ENCODE measurements at places on chromosomes 1 and 21.

DNA sequence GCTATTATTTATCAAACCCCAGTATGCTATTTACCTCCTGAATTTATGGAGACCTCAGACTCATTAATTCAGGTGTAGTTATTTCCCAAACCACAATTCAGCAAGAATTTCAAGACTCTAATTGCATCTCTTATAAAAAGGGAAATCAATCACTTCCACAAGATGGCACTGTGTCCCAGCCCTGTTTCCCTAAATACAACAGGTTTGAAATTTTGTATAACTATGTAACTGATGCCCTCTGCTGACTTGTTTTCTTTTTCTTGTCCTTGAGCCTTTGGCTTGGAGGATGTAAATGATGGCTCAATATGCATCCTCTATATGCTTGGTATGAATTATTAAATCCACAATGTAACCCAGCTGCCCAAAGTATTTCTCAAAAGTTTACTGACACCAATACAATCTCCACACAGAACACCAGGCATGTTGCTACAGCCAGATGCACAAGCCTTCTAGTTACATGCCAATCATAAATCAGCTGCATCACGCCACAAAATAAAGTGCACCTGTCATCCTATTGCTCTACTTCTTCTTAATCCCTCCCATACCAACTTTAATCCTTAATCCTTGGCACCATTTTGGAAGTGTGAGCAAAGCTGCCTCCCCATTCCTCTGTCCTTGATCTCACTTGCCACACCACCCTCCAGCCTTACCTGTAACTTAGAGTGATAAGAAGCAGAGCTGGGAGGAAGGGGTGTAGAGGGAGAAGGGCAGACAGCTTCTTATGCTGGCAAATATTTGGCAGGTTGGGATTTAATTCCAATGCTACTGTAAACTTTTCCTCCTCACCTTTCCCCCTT is 9.0 kb downstream of the C1orf105 start:
- DNase-seq, result peak; percentile 26

DNA sequence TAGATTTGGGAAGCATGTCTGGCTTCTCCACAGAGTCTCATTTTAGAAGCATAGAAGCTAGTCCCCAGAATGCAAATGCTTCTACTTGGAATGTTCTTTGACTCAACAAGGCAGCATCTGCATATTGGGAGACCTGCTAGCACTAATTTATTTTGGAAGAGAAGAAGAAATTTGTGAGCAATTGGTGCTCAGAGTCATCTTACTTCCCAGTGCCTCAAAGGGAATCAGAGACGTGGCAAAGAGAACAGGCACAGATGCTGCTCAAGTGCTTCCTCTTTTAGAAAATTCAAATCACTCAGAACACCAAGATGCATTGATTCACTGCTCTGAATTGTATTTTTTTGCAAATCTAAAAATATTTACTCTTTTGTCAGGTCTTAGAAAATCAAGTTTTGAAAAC is 255.7 kb downstream of the BRINP2 start:
- no peak for DNase-seq

DNA sequence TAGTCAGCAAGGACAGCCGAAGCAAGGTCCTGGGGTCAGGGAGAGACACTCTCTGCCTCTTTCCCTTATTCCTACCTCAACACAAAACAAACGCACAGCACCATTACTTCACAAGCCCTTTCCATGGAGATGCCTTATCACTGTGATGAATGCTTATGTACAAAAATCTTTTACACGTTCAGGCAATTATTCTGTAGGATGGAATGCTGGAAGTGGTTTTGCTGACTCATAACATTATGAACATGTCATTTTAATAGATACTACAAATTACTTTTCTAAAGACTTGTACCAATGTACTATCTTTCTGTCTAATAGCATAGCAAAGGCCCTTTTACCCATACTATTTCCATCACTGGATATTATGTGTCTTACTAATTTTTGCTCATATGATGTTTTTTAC is 98.4 kb downstream of the TTLL7 start:
- peak; percentile 25 for DNase-seq

DNA sequence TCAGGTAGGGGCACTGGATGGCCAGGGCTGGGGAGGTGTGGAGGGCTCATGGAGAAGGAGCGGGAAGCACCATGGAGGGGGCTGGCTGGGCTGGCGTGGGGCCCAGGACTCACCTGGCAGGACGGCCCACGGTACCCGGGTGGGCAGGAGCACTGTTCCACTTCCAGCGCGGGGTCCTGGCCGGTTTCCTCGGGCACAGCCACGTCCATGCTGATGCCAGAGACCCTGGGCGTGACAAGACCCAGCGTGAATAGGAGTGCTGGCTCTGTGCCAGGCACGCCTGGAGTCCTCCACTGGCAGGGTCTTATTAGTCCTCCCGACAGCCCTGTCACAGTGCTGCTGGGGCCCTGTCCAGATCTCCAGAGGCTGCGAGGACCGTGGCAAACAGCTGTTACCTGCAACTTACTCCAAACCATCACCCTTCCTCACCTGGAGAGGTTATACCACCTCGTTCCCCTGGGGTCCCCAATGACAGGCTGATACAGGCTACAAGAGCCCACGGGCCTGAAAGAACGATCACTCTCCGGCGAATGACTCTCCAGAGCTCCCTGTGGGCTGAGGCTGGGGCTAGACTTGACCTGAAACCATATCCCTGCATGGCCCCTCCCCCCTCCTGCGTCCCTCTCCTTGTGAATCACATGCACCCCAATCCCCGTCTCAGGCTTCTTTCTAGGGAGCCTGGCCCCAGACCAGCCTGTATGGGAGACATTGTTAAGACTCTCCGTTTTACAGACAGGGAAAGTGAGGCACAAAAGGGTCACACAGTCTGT is 62.1 kb downstream of the HSPG2 start:
- no peak for DNase-seq

GRCh38 chr1:179817789-179818188 is 59.8 kb downstream of the TOR1AIP2 start:
- peak; percentile 53 for DNase-seq

GRCh38 chr1:62398377-62398776 is 38.5 kb upstream of the USP1 start:
- no peak for DNase-seq

DNA sequence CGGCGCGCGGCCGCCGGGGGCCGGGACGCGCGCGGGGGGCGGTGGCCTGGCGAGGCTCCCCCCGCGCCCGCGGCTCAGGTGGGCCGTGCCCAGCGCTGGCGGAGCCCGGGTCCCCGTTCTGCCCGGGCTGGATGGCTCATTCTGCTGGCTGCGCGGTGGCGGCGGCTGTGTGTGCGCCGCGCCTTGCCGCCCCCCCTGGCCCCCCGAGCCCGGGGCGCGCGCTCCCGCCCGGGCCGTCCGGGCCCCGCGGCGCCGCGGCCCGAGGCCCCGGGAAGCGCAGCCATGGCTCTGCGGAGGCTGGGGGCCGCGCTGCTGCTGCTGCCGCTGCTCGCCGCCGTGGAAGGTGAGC is at the start of gene EPHB2:
Gene EPHB2 (plus strand): TSS at position 139 of the 349 bp plus-strand sequence. CDS start 144 bp downstream, at position 283.
- DNase-seq, result no peak

GRCh38 chr1:239815074-239815473 is 276.6 kb upstream of the FMN2 start:
- no peak for DNase-seq

- DNase-seq, result no peak
Measured at GRCh38 chr1:177926201-177926600, 43.7 kb downstream of the SEC16B start.

DNA sequence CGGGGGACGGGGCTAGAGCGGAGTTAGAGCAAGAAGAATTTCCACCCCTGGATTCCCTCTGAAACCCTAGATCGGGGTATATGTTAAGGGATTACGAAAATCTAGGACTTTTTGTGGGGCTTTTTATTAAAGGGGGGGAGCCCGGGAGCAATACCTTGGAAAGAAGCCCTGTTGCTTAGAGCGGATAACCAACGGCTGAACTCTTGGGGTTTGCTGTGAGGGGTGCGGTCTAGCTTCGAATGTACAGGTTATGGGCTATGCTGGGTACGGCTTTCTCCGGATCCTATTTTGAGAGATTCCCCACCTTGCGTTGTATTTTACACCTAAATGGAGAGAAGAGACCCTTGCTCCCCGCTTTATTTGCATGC is 626 bp downstream of the DYRK3 start:
- no peak for DNase-seq

DNA sequence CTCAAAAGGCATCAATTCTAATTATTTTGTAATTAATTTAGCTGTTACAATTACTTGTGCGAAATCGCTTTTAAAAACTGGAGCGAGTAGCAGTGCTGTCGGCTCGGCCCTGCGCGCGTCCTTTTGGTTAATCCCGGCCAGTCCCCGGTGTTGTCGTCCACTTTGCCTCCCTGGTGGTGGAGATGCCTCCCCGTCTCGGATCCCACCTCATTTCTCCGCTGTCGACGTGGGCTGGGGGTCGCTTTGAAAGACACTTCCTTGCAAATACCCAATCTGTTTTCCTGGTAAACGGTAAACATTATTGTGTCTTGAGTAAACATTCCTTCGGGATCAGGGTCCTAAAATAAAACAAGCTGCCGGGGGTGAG is 3.7 kb downstream of the FOXD3 start:
- no peak for DNase-seq

DNA sequence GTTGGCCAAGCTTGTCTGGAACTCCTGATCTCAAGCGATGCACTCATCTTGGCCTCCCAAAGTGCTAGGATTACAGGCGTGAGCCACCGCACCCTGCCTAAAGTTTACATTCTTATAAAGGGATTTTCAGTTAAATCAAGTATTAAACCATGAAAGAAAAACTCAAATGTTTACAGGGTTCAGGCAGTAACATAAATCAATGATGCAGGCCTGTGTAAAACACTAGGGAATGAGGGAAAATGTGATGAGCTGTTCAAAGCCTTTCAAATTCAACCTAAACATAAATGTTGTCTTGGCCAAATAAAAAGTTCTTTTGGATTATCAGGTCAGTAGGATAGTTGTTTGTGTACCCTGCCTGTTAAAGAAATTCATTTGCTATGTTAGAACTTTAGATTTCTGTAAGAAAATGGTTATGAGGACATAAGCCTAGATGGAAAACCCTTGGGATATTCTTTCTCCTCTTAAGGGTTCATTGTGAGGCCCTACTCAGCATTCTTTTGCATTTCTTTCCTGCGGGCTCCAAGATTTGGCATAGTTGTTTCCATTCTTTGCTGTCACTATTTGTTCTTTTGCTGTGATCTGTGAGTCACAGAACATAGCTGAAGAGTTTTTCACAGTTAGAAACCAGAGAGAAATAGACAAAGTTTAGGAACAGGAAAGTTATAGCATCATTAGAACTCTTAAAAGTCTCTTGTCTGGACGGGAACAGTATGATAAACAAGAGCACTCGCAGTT is 8.9 kb upstream of the ZRANB2 start:
- peak; percentile 80 for DNase-seq

DNA sequence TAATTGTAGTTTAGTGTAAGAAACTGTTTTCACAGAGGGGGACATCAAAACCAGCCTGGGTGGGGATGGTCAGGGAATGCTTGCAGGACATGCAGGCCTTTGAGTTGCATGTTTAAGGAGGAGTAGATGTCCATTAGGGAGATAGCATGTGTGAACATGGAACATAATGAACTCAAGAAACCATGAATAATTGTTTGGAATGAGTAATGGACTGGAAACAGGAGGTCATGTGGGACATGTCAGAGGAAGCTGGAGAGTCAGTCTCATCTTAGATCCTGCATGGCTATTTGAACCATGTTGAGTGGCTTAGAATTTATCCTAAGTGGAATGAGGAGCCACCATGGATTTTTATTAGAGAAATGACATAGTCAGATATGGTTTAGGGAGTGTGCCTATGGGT is 86.4 kb downstream of the RPE65 start:
- no peak for DNase-seq

DNA sequence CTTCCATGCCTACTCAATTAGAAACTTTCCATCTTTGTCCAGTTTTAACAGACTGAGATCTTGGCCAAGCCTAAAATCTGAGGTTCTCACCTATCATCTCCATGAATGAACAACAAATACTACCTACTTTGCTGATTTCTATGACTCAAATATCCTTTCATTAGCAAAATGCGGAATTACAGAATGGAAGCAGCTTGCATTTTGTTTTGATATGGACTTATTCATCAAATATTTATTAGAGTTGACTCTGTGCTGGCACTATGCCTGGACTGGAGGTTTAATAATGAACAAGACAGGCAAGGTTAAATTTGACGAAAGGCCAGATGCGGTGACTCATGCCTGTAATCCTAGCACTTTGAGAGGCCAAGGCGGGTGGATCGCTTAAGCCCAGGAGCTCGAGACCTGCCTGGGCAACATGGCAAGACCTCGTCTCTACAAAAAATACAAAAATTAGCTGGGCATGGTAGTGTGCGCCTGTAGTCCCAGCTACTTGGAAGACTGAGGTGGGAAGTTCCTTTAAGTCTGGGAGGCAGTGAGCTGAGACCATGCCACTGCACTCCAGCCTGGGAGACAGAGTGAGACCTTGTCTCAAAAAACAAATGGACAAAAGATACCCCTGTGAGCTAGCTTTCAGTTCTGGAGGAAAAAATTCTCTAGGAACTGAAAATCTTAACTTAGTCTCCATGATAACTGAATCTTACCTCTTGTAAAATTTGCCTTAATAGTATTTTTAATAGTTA is 29.4 kb upstream of the SOD1 start:
- DNase-seq, result peak; percentile 86

DNA sequence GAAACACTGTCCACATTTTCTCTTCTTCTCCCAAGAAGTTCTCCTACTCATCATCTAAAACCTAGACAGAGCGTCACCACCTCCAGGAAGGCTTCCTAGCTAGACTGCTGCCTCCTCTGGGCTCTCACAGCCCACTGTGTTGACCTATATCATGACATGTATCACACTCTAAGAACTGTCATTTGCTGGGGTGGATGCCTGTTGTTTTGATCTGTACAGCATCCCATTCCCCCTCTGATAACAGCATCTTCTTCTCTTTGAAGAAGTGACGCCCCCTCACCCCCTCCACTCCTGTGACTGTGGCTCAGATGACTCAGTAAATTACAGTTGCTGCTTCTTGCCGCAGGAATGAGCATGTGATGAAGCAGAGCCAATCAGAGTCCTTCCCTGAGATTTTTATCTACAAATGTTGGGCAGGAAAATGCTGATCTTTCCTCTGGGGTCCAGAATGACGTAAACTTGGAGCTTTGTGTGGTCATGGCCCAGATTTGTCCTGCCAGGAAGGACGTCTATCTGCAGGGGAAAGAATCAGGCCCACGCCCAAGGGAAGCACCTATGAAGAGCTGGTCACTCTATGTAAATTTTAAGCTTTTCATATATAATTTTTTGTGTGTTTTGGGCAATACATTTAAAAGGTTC is 28.0 kb upstream of the FOXO6 start:
- DNase-seq, result no peak

DNA sequence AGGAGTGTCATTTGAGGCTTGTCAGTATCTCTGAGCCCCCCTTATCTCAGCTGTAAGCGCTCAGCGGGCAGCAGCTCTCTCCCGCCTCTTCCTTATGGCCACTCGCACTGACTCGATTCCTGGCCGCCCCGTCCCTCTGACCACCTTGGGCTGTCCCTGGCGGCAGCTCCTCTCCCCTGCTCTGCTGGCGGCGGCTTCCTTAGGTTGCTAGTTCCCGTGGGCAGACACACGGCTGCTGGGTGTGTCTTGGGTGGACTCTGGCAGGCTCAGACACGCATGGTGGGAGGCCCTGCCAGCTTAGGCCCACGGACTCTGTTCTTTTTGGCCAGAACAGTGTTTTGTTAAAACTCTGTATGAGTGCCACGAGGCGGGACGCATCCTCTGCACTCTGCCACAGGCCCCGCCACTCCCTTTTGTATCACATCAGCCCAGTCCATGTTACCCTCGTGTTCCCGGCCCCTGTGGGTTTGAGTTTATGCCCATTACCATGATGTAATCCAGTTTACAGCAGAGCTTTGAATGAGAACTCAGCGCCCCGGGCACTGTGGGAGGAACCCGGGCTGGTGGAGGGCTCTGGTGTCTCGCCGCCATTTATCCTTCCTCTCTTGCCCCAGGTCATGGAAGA is 45.9 kb downstream of the COQ8A start:
- DNase-seq, result no peak

GRCh38 chr1:41383094-41383852 is 22.0 kb downstream of the FOXO6 start:
- DNase-seq, result no peak

Measured in skeletal muscle cell (primary cell).